Activated CD4-positive, alpha-beta memory T cell treated with anti-CD3 and anti-CD28 coated beads, Interleukin-2, amount 10 ng/mL, durations not matched to agents 7 days and 5 days (primary cell): ENCODE measurements at places on chromosomes 2 and 18. TPM values are rescaled to one million over a fixed set of nuclear protein-coding genes. Genes with fewer than 3 reads are reported as not detected.

DNA sequence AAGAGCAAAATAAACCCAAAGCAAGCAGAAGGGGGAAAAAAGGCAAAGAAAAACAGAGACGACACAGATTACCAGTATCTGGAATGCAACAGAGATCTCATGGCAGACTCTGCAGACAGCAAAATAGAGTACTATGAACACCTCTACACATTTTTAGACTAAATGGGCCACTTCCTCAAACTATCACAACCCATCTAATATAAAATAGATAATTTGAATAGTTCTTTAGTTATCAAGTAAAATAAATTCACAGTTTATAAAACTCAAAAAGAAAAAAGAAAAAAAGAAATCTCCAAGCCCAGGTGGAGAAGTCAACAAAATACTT, 16.6 kb downstream of the SESTD1 start:
- no peak for DNase-seq

SPC25 gene
- 34.2 TPM for total RNA-seq

GRCh38 chr2:24115057-24115456, 8.1 kb downstream of the PFN4 start:
- no peak for DNase-seq

GALNT13 gene
- total RNA-seq = not detected

UPP2 gene
- total RNA-seq = not detected

GRCh38 chr2:98842136-98842535, 93.9 kb downstream of the CRACDL start:
- DNase-seq = no peak

- no peak for DNase-seq
Observed at GRCh38 chr2:237459741-237460174, 27.3 kb upstream of the MLPH start.

DCTN1 gene
- total RNA-seq = 99.7 TPM

GRCh38 chr2:95296011-95296410, 1.1 kb upstream of the KCNIP3 start:
- DNase-seq = no peak

RESP18 gene
- total RNA-seq = not detected

FIGLA gene
- not detected for total RNA-seq

GRCh38 chr2:149063177-149063576, 24.7 kb downstream of the LYPD6B start:
- no peak for DNase-seq

GRCh38 chr2:200747668-200748618, 63.8 kb upstream of the BZW1 start:
- no peak for DNase-seq

DNA sequence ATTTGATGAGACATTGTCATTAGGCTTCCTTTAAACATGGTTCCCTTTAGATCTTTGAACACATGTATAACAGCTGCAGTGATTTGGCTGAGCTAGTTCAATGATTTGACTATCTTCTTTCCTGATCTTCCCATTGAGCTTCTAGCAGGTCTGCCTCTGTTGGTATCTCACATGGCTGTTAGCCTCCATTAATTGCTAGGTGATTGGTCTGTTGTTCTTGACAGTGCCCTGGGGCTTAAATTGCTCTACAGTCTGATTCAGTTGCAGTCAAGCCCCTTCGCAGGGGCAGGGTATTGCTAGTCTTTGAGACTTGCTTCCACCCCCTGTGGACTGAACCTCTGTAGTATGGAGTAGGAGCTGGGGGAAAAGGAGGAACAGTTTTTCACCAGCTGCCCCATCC, 24.1 kb downstream of the SKA1 start:
- DNase-seq = no peak

LHCGR gene
- not detected for total RNA-seq

RIT2 gene
- total RNA-seq = not detected

DNA sequence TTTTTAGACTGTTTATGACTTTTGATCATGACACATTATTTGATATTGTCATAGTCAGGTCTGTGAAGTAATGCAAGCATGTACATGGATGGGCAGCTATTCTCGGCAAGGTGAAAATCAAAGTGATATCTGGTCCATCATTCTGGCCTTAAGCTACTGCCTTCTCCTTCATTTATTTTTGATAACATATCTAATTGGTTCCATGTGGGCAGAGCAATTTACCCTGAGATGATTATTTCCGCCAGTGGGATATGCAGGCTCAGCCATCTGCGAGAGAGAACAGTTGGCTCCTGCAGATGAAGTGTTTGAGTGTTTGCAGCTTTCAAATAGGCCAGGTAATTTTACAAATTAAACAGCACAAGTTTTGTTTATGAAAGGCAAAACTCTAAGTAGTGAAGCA, 116.4 kb downstream of the LYPD6 start:
- DNase-seq = no peak

POTEI gene
- not detected for total RNA-seq

SPATA3 gene
- total RNA-seq = not detected

DNA sequence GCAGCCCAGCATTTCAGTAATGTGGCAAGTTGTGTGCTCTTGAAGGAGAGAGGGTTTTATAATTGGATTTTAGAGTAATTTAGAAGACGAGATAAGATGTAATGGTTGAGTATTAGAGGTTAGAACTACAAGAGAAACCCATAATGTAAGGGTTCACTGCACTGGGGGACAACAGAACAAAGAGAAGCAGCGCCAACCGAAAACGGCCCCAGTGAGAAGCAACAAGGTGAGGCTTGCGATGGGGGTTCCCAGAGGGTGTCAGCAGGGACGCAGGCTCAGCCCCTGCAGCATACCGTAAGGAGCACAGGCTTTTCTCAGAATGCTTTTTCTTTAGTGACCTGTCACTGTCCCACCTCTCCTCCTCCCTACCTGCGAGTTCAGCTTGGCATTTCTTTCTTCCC, 183.9 kb upstream of the ETAA1 start:
- no peak for DNase-seq

RNMT gene
- 43.7 TPM for total RNA-seq

TMEFF2 gene
- total RNA-seq = not detected

DNA sequence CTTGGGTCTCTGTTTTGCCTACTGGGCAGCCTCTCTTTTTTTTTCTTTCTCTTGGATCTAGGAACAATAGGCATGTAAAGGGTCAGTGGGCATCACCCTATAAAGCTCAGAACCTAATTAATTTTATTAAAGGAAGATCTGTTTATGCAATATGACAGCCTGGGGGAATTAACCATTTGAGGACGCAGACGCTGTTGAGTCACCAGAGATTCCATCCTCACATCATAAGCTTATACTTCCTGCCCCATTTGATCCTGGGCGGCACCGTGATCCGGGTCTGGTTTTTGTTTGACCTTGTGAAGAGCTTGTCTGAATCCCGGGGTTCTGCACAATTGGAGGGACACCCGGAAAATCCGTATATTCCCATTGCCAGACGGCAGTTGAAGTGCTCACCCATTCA, 16.8 kb upstream of the BCL11A start:
- no peak for DNase-seq

- no peak for DNase-seq
Observed at GRCh38 chr2:206031162-206031784, 54.7 kb downstream of the INO80D start.

DSG4 gene
- total RNA-seq = not detected

- DNase-seq = no peak
Observed at GRCh38 chr2:74536166-74536950, 6.6 kb downstream of the HTRA2 start.

CPO gene
- total RNA-seq = not detected

DNA sequence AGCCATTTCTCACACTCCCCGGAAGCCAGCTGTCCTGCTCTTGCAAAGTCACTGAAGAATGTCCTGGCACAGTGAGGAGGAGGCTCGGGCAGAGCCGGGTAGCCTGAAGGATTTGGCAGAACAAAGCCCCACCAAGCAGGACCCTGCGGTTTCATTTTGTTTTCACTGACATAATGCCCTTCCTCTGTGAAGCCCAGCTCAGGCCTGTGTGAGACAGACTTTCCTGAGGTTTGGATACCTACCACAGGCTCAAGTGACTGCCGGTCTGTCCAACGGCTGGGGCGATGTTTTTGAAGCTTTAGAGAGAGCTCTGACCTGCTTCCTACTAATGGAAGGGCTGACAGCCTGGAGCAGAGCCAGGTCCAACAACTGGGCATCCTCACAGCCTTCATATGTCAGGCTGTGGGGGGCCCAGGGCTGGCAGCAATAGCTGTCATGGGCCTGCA, 99.8 kb upstream of the FZD7 start:
- no peak for DNase-seq

- DNase-seq = no peak
Observed at GRCh38 chr18:53991805-53992204, 232.7 kb downstream of the MBD2 start.

DNA sequence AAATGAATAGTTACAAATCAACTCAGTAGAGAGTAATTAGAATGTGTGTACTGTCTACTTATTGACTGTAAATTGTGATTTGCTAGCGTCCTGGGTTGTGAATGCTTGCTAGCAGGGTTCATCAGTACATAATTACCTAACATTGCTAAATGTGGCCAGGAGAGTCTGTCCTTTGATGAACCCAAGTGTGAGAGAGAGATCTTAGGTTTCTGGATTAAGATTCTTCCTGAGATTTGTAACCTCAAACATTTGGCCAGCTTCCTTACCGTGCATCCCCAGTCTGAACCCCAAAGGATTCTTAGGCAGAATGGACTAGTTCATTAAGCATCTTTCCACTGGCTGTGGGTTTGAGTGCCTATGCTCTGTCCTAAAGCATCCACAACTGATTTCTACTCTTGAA, 84.0 kb upstream of the ITPRID2 start:
- DNase-seq = no peak

- no peak for DNase-seq
Observed at GRCh38 chr2:138079976-138080375, 115.7 kb downstream of the HNMT start.

ECEL1 gene
- total RNA-seq = not detected

DNA sequence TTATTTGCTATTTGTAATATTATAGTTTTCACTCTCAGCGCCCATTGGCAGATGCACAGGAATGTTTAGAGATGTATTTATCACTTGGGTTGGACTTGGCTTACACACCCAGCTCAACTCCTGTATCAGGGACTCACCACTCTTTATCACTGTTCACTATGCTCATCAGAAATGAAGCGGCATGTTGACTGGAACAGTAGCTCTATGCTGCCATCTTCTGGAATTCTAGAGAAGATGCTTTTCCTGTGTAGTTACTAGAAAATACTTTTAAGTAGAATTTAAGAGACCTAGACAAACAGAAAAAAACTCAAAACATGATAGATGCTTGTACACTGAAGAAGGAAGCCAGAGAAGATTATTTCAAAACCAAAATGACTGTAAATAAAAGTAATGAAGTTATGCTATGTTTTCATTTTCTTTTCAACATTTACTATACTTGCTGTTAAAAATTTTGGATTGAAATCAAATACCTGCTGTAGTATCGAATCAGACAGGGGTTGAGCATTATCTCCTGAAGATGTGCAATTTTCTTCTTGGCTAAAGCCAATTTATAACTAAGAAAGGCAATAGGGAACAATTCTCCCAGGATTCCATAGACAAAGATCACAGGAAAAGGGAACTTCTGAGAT, 47.4 kb upstream of the NXPH2 start:
- DNase-seq = no peak

GRCh38 chr2:183242937-183243336, 118.7 kb downstream of the NUP35 start:
- DNase-seq = no peak

GRCh38 chr2:8569332-8569930, 112.4 kb upstream of the ID2 start:
- DNase-seq = peak; percentile 15

DNA sequence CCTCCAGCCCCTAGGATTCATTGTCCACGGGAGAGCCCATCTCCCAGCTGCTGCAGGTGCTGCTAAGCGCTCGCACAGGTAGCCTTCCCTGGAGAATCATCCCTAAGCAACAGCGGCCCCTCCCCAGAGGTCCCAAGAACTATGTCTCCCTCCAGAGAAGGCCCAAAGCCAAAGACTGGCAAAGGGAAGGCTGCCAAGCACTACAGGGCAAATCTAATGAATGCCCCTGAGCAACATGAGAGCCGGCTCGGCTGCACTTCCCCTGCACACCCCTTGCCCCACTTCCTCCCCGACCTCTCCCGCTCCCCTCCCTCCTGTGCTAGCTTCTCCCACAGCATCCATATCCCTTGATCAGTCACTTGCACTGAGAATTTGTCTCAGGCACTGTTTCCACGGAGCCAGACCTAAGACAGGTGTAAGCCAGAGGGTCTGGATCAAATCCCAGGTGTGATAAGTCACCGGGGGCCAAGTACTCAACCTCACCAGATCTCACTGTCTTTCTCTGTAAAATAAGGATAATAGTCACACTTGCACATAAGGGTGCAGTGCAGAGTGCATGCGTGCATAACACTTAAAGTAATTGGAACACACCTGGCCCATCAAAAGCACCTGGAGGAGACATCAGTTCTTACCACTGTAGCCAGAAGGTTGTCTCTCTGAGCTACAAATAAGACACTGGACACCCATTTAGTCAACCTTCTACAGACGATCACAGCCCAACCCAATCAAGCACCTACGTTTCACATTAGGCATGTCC, 20.1 kb upstream of the COL6A3 start:
- DNase-seq = no peak

DNA sequence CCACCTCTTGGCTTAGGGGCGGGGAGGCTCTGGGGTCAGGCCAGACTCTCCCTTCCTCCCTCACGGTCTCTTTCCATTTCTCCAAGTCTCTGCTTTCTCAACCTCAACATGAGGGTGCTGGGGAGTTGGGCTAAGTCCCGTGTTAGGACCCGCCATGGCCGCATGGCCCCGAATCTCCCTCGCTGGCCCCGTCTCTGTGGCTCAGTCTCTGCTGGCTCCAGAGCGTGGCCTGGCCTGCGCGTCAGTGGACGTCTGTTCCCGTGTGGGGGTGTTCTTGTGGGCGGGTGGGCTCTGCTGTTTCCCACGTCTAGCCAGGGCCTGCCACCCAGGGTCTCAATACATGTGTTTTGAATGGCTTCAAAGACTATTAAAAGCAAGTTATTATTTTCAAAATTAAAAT, 12.4 kb downstream of the ALLC start:
- DNase-seq = peak; percentile 11

GRCh38 chr2:73993778-73994177, 9.1 kb downstream of the TET3 start:
- DNase-seq = no peak

- DNase-seq = no peak
Observed at GRCh38 chr2:75808793-75809535, 98.2 kb upstream of the GCFC2 start.

- DNase-seq = no peak
Observed at GRCh38 chr2:75497256-75497655, 63.5 kb downstream of the EVA1A start.

GRCh38 chr18:2958819-2959298, 54.1 kb downstream of the LPIN2 start:
- peak; percentile 67 for DNase-seq

POTEF gene
- total RNA-seq = not detected

DNA sequence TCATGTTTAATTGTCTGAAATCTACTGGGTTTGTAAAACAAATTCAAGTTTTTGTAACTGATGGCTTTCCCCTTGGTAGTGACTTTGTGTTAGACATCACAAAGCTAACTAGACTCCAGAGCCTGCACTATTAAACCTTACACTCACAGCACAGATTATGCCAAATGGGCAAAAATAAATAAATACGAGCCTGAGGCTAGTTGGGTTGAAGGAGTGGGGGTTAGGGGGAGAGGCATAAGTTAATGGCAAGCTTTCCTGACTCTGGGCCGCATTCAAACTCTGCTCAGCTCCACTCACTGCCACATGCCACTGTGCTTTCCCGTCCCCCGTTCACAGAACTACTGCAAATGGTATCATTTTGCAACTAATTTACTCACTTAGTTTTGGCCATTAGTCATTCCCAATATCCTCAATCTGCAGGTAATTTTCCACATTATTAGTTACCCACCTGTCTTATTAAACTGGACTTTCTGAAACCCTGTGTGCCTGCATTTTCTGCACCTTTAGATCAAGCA, 1079.9 kb upstream of the PIK3C3 start:
- no peak for DNase-seq

CACNB4 gene
- total RNA-seq = 0.28 TPM

TEX44 gene
- total RNA-seq = not detected
